ENCODE measurements at places on chromosomes 1 and 21.

DNA sequence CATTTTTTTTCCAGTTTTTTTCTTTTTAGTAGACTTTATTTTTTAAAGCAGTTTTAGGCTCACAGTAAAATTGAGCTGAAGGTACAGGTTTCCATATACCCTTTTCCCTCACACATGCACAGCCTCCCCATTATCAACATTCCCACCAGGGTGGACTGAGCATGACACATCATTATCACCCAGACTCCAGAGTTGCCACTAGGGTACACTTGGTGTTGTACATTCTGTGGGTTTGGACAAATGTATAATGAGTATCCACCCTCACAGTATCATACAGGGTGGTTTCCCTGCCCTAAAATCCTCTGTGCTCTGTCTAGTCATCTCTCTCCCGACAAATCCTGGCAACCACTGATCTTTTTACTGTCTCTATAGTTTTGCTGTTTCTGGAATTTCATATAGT is 3.0 kb upstream of the AIM2 start:
- DNase-seq = peak; percentile 3

- no peak for DNase-seq
These were observed 23.6 kb downstream of the DISP3 start for GRCh38 chr1:11502516-11502915.

DNA sequence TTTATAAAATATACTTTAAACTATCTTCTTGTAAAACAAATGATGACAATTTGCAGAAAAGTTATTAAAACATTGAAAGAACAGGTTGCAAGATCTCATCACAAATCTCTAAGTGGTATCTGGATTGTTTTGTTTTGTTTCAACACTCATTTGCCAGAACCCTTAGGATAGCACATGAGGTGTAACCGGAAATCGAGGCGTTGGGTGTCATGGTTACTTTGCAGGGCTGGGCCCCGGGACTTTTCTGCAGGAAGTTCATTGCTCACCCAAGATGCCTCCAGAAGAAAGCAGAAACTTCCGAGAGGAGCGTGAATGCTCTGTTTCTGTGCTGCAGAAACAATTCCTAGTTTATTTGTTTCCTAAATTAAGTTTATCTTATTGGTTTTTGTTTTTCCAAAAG is 2.5 kb downstream of the DISC1 start:
- peak; percentile 43 for DNase-seq

- DNase-seq = no peak
These were observed 31.0 kb downstream of the CD53 start for GRCh38 chr1:110903853-110904500.

GRCh38 chr21:35232545-35233176 is 183.6 kb upstream of the RUNX1 start:
- DNase-seq = peak; percentile 98

DNA sequence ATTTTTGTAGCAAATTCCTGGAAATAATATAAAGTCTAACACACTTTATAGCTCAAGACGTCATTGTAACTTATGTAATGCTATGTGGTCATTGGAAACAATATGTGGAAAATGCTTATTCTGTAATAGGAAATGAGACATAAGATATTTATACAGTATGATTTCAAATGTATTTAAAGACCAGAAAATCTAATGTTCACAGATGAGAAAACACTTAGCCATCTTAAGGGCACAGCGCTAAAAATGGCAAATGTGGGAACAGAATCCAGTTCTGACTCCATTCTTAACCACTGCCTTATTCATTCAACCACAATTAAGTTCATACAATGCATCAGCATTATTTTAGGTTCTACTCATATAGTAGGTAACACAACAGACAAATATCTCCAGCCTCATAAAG is 12.5 kb downstream of the CSDE1 start:
- DNase-seq = peak; percentile 10

DNA sequence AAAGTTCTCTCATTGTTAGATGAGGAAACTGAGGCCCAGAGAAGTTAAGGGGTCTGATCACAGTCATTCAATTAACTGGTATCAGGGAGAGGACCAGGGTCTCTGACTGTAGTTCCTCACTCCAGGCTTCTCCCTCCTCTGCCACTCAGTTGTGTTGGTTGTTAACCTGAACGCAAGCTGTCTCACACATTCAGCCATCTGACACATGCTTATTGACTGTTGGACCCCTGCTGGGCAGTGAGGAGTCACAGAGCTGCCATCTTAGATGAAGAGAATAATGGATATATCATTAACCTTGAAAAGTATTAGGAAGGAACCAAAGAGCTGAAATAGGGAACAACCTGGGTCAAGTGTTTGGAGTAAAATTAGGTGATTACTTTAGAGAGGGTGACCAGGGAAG is 194.8 kb downstream of the ZZZ3 start:
- DNase-seq = no peak

- no peak for DNase-seq
These were observed 64.2 kb downstream of the SLX9 start for GRCh38 chr21:45004059-45004422.

DNA sequence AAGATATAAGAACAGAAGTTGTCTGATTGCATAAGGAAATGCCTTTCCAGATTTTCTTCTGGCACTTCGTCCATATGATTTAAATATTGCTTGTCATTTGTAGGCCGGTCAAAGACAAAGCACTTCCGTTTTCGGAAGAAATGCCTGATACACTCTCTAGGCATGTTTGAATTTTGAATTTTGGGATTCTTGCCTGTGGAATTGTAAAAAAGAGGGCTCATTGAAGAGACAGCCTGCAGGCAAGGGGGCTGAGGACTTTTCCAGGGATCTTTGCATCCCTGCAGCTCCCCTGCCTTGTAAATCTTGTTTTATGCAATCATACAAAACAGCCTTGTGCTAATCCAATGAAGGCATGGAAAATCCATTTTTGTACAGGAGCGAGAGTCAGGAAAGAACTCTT is 7.4 kb downstream of the GBP4 start:
- DNase-seq = no peak

- DNase-seq = no peak
These were observed 1.3 kb downstream of the PARK7 start for GRCh38 chr1:7962636-7963377.

DNA sequence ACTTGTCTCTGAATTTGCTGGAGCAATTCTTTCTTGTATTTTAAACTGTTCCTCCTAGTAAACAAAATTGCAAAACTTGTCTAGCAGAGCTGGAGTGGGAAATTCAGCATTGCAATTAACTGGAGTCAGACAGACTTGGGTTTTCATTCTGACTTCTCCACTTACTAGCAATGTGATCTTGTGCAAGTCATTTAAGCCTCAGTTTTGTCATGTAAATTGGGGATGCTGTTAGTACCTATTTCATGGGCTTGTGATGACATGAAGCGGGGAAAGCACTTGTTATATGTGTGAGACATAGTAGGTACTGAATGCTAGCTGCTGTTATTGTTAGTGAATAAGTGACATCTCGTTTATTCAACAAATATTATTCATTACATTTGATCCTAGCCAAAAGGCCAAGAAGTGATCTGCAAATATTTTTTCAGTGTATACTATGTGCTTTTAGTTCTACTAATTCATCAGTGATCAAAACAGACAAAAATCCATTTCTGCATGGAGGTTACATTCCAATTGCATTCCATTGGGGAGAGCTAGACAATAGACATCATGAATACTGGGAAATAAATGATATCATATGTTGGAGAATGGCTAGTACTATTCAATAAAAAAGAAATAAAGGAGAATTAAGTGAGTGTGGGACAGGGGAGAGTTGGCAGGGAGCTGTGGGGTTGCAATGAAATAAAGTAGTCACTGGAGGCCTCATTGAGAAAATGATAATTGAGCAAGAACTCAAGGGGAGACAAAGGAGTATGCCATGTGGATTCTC is 47.1 kb downstream of the CACHD1 start:
- no peak for DNase-seq

GRCh38 chr1:64116537-64116936 is 86.9 kb upstream of the UBE2U start:
- no peak for DNase-seq

GRCh38 chr1:197787056-197787455 is 11.8 kb upstream of the DENND1B start:
- no peak for DNase-seq

- no peak for DNase-seq
These were observed 124.3 kb downstream of the CENPF start for GRCh38 chr1:214727274-214727673.

GRCh38 chr1:3310718-3311400 is 143.6 kb upstream of the ARHGEF16 start:
- no peak for DNase-seq

GRCh38 chr21:25952306-25952705 is 217.5 kb downstream of the GABPA start:
- DNase-seq = no peak

GRCh38 chr1:164830628-164831027 is 271.6 kb downstream of the PBX1 start:
- no peak for DNase-seq

DNA sequence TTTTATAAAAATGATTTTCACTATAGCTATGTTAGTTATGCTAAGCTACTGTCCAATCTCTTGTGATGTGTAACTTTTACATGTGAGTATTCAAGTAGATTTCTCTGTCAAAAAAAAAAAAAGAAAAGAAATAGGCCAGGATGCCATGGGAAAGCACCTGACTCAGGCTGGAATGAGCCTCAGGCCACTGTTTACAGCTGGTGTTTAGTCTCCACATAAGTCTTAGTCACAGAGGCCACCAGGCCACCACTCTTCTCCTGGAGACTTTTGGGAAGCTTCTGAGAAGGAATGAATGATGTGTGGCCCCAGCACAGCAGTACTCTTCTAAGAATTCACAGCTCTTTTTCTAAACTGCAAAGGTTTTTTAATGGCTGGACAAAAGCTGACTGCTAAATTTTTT is 48.9 kb downstream of the CHML start:
- DNase-seq = peak; percentile 77

DNA sequence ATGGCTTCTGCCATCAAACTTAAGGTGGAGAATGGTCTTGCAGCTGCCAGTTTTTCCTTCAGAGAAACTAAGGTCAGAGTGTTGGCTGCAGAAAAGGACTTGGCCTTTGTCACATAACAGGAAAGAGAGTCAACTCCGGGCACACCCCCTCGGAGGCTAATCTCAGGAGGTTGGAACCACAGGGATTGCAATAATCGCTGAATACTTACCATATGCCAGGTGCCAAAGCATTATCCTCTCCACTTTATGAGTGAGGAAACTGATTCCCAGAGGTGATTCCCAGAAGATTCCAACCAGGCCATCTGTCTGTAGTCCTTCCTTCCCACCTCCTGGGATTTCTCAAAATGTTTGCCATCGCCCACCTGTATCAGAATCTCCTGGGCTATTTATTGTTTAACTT is 54.0 kb downstream of the LACTBL1 start:
- DNase-seq = no peak

All from A172 (cell line).